ENCODE measurements at places on chromosomes 3 and 15.

- DNase-seq = no peak
Observed at GRCh38 chr3:61518590-61518989, 42.8 kb upstream of the PTPRG start.

GRCh38 chr15:31457161-31457560 lies 130.5 kb downstream of the KLF13 start:
- no peak for DNase-seq

DNA sequence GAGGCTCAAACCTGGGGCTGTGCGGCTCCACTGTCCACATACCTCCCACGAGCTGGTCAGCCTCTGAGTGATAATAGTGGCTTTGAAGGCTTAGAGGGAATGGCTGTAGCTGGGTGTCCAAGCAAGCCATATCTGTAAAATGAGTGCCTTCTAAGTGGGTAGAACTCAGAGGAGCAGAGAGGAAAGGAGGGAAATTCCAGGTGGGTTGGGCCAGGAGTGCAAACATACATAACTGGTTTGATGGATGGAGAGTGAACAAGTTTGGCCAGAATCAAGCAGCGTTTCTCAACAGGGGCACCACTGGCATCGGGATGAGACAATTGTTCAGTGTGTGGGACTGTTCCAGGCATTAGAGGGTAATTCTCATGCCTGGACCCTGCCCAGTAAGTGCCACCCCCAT lies 91.1 kb downstream of the ASB7 start:
- no peak for DNase-seq

- DNase-seq = no peak
Observed at GRCh38 chr3:188978421-188979171, 193.2 kb upstream of the TPRG1 start.

GRCh38 chr15:95875121-95875643 lies 455.3 kb upstream of the NR2F2 start:
- no peak for DNase-seq

GRCh38 chr3:39718674-39719595 lies 90.5 kb upstream of the MYRIP start:
- DNase-seq = peak; percentile 4

DNA sequence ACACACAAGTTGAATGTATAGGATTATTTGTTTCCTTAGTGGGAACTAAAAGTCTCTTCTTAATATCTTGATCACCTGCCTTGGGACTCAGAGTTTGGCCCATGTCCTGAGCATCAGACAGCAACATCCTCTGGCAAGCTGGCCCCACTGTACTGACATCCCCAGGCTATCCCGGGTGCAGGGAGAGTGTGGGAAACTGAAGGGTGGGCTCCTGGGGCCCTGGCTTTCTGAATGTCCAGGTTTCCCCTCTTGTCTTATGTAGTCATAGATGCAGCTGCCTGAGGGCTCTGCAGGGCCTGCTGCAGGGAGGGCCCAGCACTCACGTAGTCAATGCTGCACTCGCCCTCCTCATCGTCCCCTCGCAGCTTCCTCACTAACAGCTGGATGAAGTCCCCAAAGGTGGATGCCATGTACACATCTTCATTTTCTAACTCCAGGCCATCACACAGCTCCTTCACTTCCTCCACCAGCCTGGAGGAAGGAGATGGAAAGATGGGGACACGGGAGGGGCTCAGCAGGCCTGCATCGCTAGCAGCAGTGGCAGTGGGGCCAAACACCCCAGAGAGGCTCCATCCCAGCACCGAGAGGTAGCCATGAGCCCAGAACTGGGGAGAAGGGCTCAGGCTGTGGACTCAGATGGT lies 42.8 kb downstream of the ALDH1L1 start:
- no peak for DNase-seq

DNA sequence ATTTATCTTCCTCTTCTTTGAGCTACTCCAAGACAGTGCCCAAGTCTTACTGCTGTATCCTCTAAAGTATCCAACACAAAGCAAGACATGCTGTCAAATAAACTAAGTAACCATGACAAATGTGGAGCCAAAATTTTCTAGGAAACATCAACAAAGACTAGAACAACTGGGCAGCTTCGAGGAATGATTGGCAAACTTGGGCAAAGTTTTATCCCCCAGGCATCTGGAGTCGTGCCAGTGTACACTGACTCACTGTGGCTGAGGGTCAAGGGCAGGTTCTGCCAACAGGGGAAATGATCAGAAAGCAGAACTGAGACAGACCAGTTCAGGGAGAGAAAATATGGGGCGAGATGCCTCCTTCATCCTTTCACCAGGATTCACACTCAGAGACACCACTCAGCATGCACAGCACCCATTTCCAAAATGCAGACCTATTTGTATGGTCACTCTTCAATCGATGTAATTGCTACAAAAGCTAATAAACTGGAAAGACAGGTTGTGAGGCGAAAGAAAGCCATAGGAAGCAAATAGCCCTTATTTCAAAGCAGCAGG lies 65.8 kb downstream of the MB21D2 start:
- DNase-seq = no peak

- DNase-seq = no peak
Observed at GRCh38 chr15:36996121-36996520, 104.2 kb downstream of the MEIS2 start.

- DNase-seq = no peak
Observed at GRCh38 chr3:30082652-30083051, 523.7 kb upstream of the TGFBR2 start.

GRCh38 chr3:20288050-20288449 lies 102.0 kb upstream of the SGO1 start:
- no peak for DNase-seq

Measured in BE2C (cell line).